ENCODE measurements at places on chromosomes 6 and 20.

- DNase-seq, result no peak
Observed at GRCh38 chr20:61397146-61397545, 145.1 kb downstream of the CDH4 start.

- DNase-seq, result no peak
Observed at GRCh38 chr6:107280791-107281190, 165.5 kb upstream of the BEND3 start.

DNA sequence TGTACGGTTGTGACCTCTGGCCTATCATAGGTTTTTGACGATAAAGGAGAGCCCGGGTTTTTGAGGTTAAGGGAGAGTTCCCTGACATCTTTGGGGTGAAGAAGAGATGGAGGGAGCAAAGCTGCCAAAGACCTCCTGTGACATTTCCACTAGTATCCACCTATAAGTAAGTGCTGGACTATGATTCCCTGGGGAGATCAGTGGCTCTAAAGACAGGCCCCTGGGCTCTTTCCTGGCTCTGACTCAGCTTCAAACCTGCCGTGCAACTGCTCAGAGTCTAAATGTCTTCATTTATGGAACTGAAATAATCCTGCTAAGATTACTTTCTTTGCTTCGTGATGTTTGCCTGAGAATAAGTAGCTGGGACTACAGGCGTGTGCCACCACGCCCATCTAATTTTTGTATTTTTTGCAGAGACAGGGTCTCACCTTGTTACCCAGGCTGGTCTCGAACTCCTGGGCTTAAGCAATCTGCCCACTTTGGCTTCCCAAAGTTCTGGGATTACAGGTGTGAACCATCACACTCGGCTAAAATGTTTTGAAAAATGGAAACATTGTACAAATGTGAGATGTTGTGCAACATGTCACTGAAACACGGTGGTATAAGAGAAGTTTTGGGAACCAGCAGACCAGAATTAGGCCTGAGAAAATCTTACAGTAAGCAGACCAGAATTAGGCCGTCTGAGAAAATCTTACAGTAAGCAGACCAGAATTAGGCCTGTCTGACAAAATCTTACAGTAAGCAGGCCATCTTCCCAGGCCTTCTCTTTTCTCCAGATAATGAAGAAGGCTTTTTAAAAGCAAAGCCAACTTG lies 1.1 kb upstream of the PAQR8 start:
- DNase-seq, result no peak

DNA sequence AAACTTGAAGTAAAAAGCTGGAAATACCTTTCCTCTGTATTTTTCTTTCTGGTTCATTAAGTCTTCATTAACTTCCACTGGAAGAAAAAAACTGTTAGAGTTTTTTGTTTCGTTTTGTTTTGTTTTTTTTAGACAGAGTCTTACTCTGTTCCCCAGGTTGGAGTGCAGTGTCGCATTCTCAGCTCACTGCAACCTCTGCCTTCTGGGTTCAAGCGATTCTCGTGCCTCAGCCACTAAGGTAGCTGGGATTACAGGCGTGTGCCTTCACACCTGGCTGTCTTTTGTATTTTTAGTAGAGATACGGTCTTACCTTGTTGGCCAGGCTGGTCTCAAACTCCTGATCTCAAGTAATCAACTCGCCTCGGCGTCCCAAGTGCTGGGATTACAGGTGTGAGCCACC lies 14.9 kb downstream of the RPF2 start:
- no peak for DNase-seq

DNA sequence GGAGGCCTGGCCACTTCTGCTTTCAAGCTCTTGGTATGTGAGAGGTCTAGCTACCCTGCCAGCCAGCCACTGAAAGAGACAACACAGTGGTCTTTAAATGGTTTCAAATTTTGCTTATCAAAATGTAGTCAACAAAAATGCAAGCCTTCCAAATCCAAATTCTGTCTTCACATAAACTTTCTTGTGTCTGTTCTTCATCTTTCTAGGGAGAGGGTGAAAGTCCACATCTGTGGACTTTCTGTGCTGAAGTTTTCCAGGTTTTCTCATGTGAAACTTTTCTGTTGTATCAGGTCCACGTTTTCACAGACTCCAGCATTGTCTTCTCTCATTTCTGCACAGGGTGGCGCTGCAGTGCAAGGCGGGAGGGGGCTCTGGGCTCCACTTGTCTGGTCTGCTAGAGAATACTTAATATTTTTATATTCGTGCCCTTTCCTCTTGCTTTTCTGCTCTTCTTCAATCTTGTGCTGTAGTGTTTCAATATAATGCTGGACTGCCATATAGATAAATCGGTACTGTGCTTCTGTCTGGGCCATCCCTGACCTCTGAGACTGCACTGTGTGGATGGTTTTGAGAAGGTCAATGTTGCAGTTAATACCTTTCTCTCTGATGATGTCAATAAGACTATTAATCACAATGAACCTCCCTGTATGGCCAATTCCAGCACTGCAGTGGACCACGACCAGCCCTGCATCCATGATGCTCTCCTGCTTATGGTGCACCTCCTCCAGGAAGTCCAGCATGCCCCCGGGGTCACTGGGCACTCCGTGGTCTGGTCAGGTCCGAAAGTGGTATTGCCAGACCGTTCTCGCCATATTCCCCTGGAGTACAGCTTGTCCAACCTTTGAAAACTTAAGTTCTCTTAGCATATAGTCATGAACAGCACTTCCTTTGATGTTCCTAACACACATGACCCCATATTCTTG lies 161.6 kb upstream of the TNFAIP3 start:
- DNase-seq, result peak; percentile 22

- DNase-seq, result no peak
Observed at GRCh38 chr6:163883984-163884383, 469.5 kb downstream of the QKI start.

GRCh38 chr20:48609491-48609978 lies 218.3 kb downstream of the PREX1 start:
- DNase-seq, result no peak
